ENCODE measurements at places on chromosomes 11 and 22.
A peak's percentile ranks its signal among the peaks of the same experiment; 100 is the strongest.

GRCh38 chr22:17734187-17734586, 40.1 kb downstream of the BID start:
- DNase-seq, result no peak

GRCh38 chr11:134120143-134120850, 51.4 kb downstream of the JAM3 start:
- DNase-seq, result peak; percentile 77

DNA sequence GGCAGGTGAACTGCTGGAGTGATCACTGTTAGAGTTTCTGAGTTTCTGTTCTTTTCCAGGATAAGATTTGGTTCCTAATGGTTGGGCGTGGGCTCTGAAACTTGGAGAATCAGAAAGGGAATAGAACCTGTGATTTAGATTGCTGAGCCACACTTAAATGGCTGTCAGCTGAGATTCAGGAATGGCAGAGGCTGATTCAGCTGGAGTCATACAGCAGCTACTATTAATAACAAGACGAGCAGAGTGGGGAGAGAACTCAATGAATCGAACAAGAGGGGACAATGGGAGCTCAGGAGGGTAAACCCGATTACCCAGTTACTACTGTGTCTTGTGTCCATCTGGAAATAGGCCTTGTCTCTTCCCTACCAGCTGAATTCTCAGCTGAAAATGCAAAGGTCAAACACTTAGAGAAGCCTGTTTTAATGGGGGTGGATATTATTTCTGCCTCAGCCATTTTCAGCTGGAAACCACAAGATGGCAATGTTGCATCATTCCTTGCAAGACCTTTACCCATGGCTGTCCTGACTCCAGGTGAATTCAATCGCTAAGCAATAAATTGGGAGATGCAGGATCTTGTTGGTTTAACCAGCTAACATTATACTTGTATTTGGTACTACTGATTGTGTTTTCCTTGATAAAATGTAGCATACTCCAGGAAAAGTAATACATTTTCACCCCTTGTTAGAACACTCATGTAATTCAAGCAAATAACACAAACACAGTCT, 104.5 kb upstream of the RAG2 start:
- peak; percentile 41 for DNase-seq

DNA sequence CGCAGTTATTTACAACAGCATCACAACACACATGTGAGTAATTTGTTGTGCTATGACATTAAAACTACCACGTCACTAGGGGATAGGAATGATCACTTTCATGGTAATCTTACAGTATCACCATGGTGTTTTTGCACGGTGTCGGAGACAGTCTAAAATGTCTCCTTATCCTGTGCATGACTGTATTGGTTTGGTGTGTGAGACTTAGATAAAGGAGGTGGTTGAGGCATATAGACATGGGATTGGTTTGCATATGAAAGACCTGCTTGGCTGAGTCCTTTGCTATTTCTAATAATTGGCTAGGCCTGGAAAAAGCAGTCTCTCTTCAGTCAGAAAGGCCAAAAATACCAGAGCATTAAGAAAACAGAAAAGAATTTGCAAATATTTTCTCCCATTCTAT, 30.2 kb downstream of the MSANTD4 start:
- no peak for DNase-seq
